Esophagus squamous epithelium (tissue), 5 donors: ENCODE measurements at places on chromosomes 2 and 18. TPM values are rescaled to one million over a fixed set of nuclear protein-coding genes. Genes with fewer than 3 reads are reported as not detected.

DNA sequence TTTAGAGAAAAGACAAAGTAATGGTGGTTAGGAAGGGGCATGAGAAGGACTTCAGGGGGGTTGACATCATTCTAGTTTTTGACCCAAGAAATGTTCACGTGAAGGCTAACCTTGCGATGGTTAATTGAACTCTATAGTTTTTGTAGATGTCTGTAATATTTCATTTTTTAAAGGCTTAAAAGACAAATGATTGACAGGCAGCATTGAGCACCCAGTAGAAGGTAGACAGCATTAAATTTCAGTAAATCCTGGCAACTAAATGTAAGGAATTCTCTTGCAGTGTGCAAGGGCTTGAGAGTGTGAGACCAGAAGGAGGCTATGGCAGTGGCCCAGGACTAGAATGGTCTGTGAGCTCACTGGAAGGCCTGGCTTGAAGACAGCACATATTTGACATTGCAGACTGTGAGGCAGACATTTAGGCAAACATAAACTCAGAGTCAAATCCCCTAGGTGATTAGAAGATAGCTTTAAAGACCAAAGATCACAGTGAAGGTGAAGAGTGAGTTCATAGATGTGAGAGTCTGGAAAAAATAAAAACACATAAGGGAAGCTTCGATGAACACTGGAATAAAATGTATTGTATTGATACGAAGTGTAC is 100.1 kb upstream of the MAP4K4 start:
- H3K27me3 ChIP-seq, result no peaks in the 10 kb centered on the region
- no peak overlapping the region for H3K4me3 ChIP-seq
- no peak for DNase-seq
- H3K27ac ChIP-seq, result no peak overlapping the region
- no peaks in the 10 kb centered on the region for H3K36me3 ChIP-seq

DNA sequence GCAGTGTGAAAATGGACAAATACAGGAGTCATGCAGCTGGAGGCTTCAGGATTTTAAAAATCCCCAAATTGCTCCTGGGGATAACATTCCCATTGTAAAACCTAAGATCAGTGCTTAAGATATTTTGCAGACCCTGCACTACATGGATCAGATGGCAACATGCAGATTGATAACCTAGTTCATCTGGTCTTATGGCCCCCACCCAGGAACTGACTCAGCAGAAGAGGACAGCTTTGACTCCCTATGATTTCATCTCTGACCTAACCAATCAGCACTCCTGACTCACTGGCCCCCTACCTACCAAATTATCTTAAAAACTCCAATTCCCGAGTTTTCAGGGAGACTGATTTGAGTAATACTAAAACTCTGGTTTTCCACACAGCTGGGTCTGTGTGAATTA is 20.0 kb downstream of the SRBD1 start:
- no peak overlapping the region for H3K27ac ChIP-seq
- H3K4me3 ChIP-seq, result no peak overlapping the region
- H3K27me3 ChIP-seq, result no peaks in the 10 kb centered on the region
- H3K36me3 ChIP-seq, result no peaks in the 10 kb centered on the region
- no peak for DNase-seq
- H3K4me1 ChIP-seq, result no peaks in the 10 kb centered on the region

The MYO5B gene
- 32.0 TPM for total RNA-seq

DNA sequence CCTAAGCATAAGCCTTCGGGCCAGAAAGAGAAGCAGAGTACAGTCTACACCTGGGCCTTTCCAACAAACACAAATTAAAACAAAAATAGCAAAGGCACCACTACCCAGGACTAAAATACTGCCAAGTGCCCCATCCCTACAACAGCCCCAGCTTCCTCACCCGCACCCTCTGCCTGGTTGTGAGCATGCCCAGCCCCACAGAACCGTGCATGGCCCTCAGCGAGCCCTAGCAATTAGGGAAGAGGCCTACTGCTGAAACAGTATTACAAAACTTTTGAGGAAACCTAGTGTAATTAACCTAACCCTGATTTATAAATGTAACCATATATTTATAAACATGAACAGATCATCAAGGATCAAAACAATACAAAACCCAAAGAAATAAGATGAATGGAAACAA is 44.2 kb downstream of the FARSB start:
- no peak overlapping the region for H3K4me3 ChIP-seq
- no peak overlapping the region for H3K27ac ChIP-seq
- no peaks in the 10 kb centered on the region for H3K36me3 ChIP-seq
- DNase-seq, result no peak
- H3K27me3 ChIP-seq, result no peaks in the 10 kb centered on the region

GRCh38 chr18:7908681-7909299 is 341.7 kb downstream of the PTPRM start:
- no peaks in the 10 kb centered on the region for H3K4me1 ChIP-seq
- H3K4me3 ChIP-seq, result no peak overlapping the region
- H3K27ac ChIP-seq, result no peak overlapping the region

The SIX3 gene
- not detected for total RNA-seq

The DSG1 gene
- total RNA-seq, result 28.3 TPM

The CCDC68 gene
- total RNA-seq, result 5.1 TPM

GRCh38 chr2:133365117-133365516 is 203.1 kb downstream of the NCKAP5 start:
- H3K27me3 ChIP-seq, result no peaks in the 10 kb centered on the region
- no peaks in the 10 kb centered on the region for H3K36me3 ChIP-seq
- peaks cover 5% of the 10 kb centered on the region for H3K4me1 ChIP-seq
- no peak for DNase-seq

GRCh38 chr2:189393440-189394111 is 47.7 kb upstream of the WDR75 start:
- H3K27me3 ChIP-seq, result no peaks in the 10 kb centered on the region
- no peaks in the 10 kb centered on the region for H3K36me3 ChIP-seq
- H3K4me1 ChIP-seq, result no peaks in the 10 kb centered on the region
- no peak for DNase-seq
- H3K4me3 ChIP-seq, result no peak overlapping the region
- H3K27ac ChIP-seq, result peak overlapping the region; percentile 51

The IL36RN gene
- 90.7 TPM for total RNA-seq

GRCh38 chr2:105294844-105295481 is 34.6 kb downstream of the TGFBRAP1 start:
- H3K4me3 ChIP-seq, result no peak overlapping the region
- DNase-seq, result no peak
- H3K4me1 ChIP-seq, result no peaks in the 10 kb centered on the region
- H3K27ac ChIP-seq, result no peak overlapping the region
- no peaks in the 10 kb centered on the region for H3K27me3 ChIP-seq
- H3K36me3 ChIP-seq, result peaks cover 95% of the 10 kb centered on the region

GRCh38 chr18:78153362-78153761 is 826.3 kb upstream of the SALL3 start:
- H3K27me3 ChIP-seq, result no peaks in the 10 kb centered on the region
- H3K36me3 ChIP-seq, result no peaks in the 10 kb centered on the region
- no peak for DNase-seq
